ENCODE measurements at places on chromosomes 6 and 20. TPM values are rescaled to one million over a fixed set of nuclear protein-coding genes. Genes with fewer than 3 reads are reported as not detected.

The PAX1 gene
- not detected for total RNA-seq

The BMP7 gene
- not detected for total RNA-seq

The TMEM74B gene
- total RNA-seq, result not detected

The DEFB132 gene
- not detected for total RNA-seq

The SYCP2 gene
- total RNA-seq, result 7.6 TPM

The CASP8AP2 gene
- total RNA-seq, result 45.1 TPM

The LST1 gene
- total RNA-seq, result 33.3 TPM

The CGA gene
- not detected for total RNA-seq

The F13A1 gene
- not detected for total RNA-seq

The TMEM244 gene
- not detected for total RNA-seq

The MOXD1 gene
- not detected for total RNA-seq

The NKX2-2 gene
- not detected for total RNA-seq

DNA sequence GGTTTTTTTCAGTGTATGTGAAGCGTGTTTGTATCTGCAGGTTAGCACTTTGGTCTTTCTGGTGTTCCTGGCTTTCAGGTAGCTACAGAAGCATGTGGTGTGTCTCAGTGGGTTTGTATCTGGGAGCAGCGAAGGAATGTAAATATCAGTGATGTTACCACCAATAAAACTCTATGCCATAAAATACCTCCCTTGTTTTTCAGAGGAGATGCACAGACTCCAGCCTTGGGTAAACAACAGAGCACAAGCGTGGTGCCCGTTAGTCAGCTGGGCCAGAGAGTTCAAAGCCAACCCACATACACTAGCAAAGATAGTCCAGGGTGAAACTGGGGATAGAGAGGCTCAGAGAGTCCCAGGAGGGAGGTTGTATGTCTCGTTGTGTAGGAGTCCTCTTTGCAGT lies 393.8 kb downstream of the SMOC2 start:
- no peak for DNase-seq

DNA sequence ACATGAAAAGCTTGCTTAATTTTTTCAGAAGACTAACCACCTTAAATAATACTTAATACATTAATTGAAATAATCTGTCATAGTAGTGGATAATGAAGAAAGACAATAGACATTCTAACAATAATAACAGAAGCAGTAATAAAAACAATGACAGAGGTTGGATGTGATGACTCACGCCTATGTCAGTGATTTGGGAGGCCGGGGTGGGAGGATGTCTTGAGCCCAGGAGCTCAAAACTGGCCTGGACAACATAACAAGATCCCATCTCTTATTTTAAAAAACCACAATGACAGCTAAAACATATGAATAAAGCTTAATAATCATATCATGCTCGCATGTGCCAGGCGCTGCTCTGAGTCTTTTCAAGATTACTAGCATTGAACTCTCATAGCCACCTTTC lies 105.5 kb downstream of the IPCEF1 start:
- DNase-seq, result no peak

DNA sequence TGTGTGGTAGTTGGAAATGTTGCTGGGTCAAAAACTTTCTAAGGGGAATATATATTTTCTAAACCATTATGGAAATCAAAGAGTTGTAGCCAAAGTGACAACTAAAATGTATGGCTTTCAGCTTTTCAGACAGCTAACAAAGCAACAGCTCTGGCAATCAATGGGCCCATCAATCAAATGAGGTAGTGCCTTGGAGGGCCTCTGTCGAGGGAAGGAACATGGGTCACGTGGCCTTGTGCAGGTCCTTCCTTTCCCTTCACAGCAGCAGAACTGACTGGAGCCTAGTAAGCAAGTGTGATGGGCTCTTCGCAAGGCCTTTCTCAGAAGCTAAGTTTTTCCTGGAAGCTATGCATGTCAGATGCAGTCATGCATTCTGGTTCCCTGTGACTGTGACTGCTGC lies 17.9 kb downstream of the FAXC start:
- no peak for DNase-seq

DNA sequence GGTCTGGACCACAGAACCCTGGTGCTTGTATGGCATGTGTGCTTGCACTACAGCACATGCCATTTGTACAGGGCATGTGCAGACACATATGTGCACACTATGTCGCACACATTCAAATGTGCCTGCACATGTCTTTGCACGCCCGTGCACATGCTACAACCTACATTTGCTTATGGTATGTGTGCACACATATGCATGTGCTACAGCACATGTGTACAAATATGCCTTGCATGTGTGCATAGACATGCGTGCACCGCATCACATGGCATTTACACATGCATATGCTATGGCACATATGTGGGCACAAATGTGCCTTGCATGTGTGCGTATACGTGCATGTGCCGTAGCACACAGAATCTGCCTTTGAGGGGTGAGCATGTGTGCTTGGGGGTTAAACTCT lies 90.5 kb downstream of the DHX35 start:
- DNase-seq, result no peak

DNA sequence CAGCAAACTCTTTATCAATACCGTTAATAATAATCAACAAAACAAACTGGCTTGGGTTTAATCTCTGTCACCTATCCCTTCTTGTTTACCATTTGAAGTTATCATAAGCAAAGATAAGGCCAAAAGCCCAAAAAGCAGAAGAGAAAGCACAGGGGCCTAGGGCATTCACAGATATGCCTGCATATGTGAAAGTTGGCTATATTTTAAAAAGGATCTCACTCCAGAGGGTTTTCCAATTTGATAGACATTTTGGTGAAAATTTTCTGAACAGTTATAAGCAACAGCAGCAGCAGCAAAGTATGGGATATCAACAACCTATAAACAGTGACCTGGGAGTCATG lies 101.1 kb downstream of the ATXN1 start:
- no peak for DNase-seq

GRCh38 chr20:56504373-56505005 lies 20.1 kb upstream of the FAM209A start:
- peak; percentile 26 for DNase-seq

GRCh38 chr20:58755766-58756449 lies 63.3 kb downstream of the NPEPL1 start:
- DNase-seq, result no peak

DNA sequence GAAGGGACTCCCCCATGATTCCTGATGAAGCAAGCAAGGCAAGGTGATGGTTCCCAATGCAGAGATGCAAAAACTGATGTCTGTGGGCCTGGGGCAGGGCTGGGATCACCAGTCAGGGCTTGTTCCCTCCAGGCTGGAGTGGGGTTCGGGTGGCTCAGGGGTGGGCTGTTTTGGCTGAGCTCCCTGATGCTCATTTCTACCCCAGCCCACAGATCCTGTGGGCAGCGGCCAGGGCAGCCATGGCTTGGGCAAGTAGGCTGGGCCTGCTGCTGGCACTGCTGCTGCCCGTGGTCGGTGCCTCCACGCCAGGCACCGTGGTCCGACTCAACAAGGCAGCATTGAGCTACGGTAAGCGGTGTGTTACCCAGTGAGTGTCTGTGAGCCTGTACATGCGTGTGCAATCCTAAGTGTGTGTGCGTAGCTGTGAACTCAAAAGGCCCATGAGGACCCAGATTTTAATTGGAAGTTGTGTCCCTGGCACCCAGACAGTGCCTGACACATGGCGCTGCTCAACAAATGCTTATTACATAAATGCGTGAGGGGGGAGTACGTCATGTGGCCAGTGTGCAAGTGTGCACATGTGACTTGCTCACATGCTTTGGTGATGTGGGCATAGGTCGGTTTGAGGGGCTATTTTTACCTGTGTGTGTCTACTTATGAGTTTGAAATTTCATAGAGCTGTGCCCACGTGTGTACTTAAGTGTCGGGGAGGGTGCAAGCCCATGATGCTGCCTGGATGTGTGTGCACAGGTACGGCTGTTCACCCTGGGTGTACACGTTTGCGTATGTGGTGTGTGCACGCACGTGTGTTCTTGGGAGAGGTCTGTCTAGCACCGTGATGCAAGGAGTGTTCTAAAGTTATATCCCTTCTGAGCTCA lies 1.1 kb downstream of the BPIFB2 start:
- DNase-seq, result no peak

- DNase-seq, result no peak
These were observed 30.7 kb downstream of the PARD6B start for GRCh38 chr20:50762045-50762422.

- DNase-seq, result peak; percentile 12
These were observed 285.2 kb downstream of the UST start for GRCh38 chr6:149031859-149032598.

- no peak for DNase-seq
These were observed 27.6 kb downstream of the RPRD1B start for GRCh38 chr20:38061109-38061508.

GRCh38 chr6:109467696-109468095 lies 12.1 kb upstream of the MICAL1 start:
- DNase-seq, result no peak

DNA sequence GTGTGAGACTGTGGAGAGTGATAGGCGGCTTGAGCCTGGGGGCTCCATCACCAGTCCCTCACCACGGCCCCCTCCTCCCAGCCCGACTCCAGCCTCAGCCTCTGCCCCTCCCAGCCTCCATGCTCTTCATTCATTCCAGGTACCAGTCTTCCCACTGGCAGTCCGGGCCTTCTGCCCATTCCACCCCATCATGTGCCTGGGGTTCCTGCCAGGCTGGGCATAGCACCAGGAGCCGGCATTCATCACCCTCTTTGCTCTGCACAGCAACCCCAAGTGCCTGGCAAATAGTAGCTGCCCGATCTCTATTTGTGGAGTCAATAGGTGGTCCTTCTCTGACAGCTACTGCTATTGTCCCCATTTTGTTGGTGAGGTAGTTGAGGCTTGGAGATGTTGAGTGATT lies 39.6 kb upstream of the GTSF1L start:
- no peak for DNase-seq

DNA sequence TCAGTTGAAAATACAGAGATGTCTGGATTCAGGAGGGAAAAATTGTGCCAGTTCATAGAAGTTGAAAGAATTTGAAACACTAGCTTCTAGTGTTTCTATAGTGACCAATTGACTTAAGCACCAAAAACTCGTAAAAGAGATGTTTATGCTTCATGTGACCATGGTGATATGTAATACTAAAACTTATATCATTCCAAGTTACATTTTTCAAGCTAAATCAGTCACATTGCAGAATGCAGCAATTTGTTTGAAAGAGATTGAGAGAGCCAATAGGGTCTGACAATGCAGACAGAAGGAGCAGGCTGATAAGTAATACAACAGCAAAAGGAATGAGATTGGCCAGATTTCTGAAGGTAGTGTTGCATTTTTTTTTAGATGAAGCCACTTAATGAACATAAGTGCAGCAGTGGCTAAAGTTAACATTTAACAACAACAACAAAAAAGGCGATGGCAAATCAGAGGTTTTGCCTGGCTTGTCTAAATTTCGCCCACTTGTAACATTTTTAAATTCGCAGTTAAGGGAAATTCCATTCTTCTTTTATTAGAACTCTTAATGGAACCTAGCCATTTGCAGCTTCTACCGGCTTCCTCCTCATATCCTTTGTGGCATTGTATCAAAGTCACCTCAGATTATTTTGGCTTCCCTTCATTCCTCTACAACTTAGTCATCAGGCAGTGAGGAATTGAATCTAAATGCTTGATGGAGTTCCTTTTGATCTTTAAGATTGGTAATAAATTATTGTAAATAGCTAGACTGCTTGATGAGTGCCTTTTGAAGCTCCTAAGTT lies 484.0 kb upstream of the SOX4 start:
- DNase-seq, result no peak

DNA sequence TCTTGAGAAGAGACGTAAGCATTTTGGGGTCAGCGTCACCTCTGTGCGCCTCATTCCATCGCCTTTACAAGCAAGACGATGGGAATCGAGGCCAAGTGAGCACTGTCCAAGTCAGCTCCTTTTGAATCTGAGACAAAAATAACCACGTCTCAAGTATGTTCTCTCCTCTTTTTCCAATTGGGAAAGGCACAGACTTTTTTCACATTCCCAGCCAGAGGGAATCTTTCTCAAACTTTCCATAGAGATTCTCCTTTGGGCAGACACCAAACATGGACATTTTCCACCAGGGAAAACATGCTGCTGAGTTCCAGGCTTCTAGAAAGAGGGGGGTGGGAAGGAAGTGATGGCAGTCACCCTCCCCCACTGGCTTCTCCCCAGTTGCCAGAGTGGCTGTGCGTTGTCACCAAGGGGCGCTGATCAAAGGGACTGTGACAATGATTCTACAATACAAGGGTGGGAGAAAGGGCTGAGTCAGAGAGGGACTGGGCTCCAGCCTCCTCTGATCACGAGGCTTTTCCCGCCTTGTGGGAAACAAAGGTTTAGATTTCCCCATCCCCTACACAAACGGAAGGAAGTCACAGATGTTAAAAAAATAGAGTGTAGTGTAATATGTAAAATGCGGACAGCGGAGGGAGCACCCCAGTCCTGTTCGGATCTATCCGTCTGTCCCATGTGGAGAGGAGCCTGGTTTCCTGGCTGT lies 281.9 kb upstream of the RNF24 start:
- no peak for DNase-seq

GRCh38 chr6:113634352-113635163 lies 222.6 kb upstream of the MARCKS start:
- DNase-seq, result no peak

DNA sequence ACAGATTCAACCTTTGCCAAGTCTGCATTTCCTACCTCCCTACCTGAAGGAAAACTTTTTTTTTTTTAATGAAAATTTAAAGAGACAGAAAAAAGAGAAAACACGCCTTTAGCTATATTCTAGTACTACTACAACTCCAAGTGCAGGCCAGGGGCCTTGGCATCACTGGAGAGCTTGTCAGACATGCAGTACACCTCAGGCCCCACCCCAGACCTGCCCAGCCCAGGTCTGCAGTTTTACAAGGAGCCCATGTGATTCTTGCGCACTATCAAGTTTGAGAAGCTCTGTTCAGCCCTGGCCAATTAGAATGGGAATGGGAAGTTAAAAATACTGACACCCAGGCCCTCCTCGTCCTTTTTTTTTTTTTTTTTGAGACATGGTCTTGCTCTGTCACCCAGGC lies 85.0 kb downstream of the NFATC2 start:
- DNase-seq, result no peak

GRCh38 chr6:159557031-159557430 lies 136.0 kb downstream of the SOD2 start:
- DNase-seq, result no peak

GRCh38 chr6:126055449-126055848 lies 69.1 kb downstream of the TRMT11 start:
- no peak for DNase-seq

GRCh38 chr20:34299556-34300255 lies 3.4 kb downstream of the AHCY start:
- no peak for DNase-seq

- DNase-seq, result no peak
These were observed 301.1 kb upstream of the SASH1 start for GRCh38 chr6:148041546-148041945.

Measured in activated CD4-positive, alpha-beta T cell treated with anti-CD3 and anti-CD28 coated beads, Interleukin-2, amount 10 ng/mL, durations not matched to agents 7 days and 5 days (primary cell).